Heart right ventricle (tissue), 16 donors: ENCODE measurements at places on chromosomes 11 and 22. TPM values are rescaled to one million over a fixed set of nuclear protein-coding genes. Genes with fewer than 3 reads are reported as not detected.

PRG3 gene
- not detected for polyA plus RNA-seq

RTN4R gene
- 0.59 TPM for polyA plus RNA-seq

KRTAP5-11 gene
- not detected for polyA plus RNA-seq

ELF5 gene
- polyA plus RNA-seq, result not detected

FAM83F gene
- 1.1 TPM for polyA plus RNA-seq

GLB1L2 gene
- 0.22 TPM for polyA plus RNA-seq

SHANK2 gene
- polyA plus RNA-seq, result under 0.01 TPM

OR5P2 gene
- polyA plus RNA-seq, result not detected

C11orf87 gene
- not detected for polyA plus RNA-seq

THRSP gene
- 13.6 TPM for polyA plus RNA-seq

MMP11 gene
- polyA plus RNA-seq, result 9.9 TPM

XPNPEP3 gene
- 5.6 TPM for polyA plus RNA-seq

CHADL gene
- polyA plus RNA-seq, result 46.6 TPM

IFT27 gene
- 63.6 TPM for polyA plus RNA-seq

POU2AF1 gene
- 0.30 TPM for polyA plus RNA-seq

SOX6 gene
- polyA plus RNA-seq, result 0.80 TPM

DCPS gene
- 17.1 TPM for polyA plus RNA-seq

GLYAT gene
- polyA plus RNA-seq, result 0.29 TPM

ART5 gene
- polyA plus RNA-seq, result 0.72 TPM

RBMXL2 gene
- not detected for polyA plus RNA-seq

NRIP3 gene
- polyA plus RNA-seq, result 0.13 TPM

CD6 gene
- 0.07 TPM for polyA plus RNA-seq

USP2 gene
- polyA plus RNA-seq, result 42.0 TPM

SUSD2 gene
- 6.5 TPM for polyA plus RNA-seq

RFPL2 gene
- polyA plus RNA-seq, result not detected

UPK3A gene
- 0.48 TPM for polyA plus RNA-seq

SLC1A2 gene
- 2.3 TPM for polyA plus RNA-seq

KRTAP5-7 gene
- 0.01 TPM for polyA plus RNA-seq

SYCE3 gene
- not detected for polyA plus RNA-seq

LGR4 gene
- polyA plus RNA-seq, result 6.0 TPM

MIOX gene
- not detected for polyA plus RNA-seq

VPREB1 gene
- polyA plus RNA-seq, result not detected

SYTL2 gene
- 5.3 TPM for polyA plus RNA-seq

TRPC6 gene
- polyA plus RNA-seq, result 0.43 TPM

C22orf42 gene
- not detected for polyA plus RNA-seq

CASP5 gene
- polyA plus RNA-seq, result 0.03 TPM

CABP7 gene
- 0.15 TPM for polyA plus RNA-seq

OR8A1 gene
- not detected for polyA plus RNA-seq

APLNR gene
- polyA plus RNA-seq, result 7.2 TPM

SLC22A12 gene
- not detected for polyA plus RNA-seq

ROM1 gene
- polyA plus RNA-seq, result 5.3 TPM

SVIP gene
- polyA plus RNA-seq, result 15.6 TPM

ABCG4 gene
- polyA plus RNA-seq, result 1.1 TPM

GSTP1 gene
- polyA plus RNA-seq, result 462 TPM

NAALADL1 gene
- polyA plus RNA-seq, result 8.1 TPM

SMTNL1 gene
- not detected for polyA plus RNA-seq

LRRN4CL gene
- polyA plus RNA-seq, result 1.9 TPM
